ENCODE measurements at places on chromosomes 12 and 14. TPM values are rescaled to one million over a fixed set of nuclear protein-coding genes. Genes with fewer than 3 reads are reported as not detected.

RTRAF gene
- 59.8 TPM for total RNA-seq

AMHR2 gene
- not detected for total RNA-seq

DPY19L2 gene
- total RNA-seq, result 1.9 TPM

FITM1 gene
- 3.4 TPM for total RNA-seq

GPRC5D gene
- 97.6 TPM for total RNA-seq

CLEC1B gene
- not detected for total RNA-seq

DTD2 gene
- total RNA-seq, result 34.9 TPM

DENND5B gene
- total RNA-seq, result 1.6 TPM

GDF11 gene
- total RNA-seq, result 0.68 TPM

OVCH1 gene
- not detected for total RNA-seq

RAD9B gene
- 0.19 TPM for total RNA-seq

GRCh38 chr12:102542816-102543440, 62.6 kb upstream of the IGF1 start:
- H3K4me3 ChIP-seq, result no peak overlapping the region
- no peaks in the 10 kb centered on the region for H3K4me1 ChIP-seq
- no peaks in the 10 kb centered on the region for H3K36me3 ChIP-seq
- no peak for DNase-seq

- H3K27ac ChIP-seq, result no peak overlapping the region
- no peak for DNase-seq
- no peaks in the 10 kb centered on the region for H3K27me3 ChIP-seq
Observed at GRCh38 chr12:129687731-129688130, 216.1 kb downstream of the TMEM132D start.

GRCh38 chr12:111439657-111440151, 34.0 kb downstream of the SH2B3 start:
- H3K4me3 ChIP-seq, result no peak overlapping the region
- H3K36me3 ChIP-seq, result peaks cover 5% of the 10 kb centered on the region
- no peak for DNase-seq
- no peaks in the 10 kb centered on the region for H3K27me3 ChIP-seq
- peak overlapping the region; percentile 15 for H3K27ac ChIP-seq

DNA sequence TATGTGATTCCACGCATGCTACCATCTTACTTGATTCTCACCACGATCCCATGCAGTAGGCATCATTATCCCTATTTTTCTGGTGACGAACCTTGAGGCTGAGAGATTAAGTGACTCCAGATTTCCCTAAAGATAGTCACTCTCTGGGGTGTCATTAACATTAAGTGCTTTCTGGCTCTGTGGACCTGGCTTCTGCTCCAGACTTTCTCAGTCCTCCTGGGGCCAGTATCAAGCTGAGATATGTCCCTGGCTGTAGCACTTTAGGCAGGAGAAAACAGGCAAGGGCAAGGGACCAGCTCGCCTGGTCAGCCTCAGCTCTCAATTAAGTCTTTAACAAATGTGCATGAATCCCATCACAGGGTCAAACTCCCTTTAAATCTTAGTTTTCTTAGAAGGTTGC, 38.3 kb upstream of the PRB2 start:
- H3K4me1 ChIP-seq, result no peaks in the 10 kb centered on the region
- no peaks in the 10 kb centered on the region for H3K27me3 ChIP-seq
- no peak overlapping the region for H3K4me3 ChIP-seq
- H3K36me3 ChIP-seq, result no peaks in the 10 kb centered on the region

GRCh38 chr14:92411941-92412340, 89.0 kb downstream of the SLC24A4 start:
- H3K4me3 ChIP-seq, result no peak overlapping the region
- peaks cover 6% of the 10 kb centered on the region for H3K27me3 ChIP-seq
- no peaks in the 10 kb centered on the region for H3K36me3 ChIP-seq

DNA sequence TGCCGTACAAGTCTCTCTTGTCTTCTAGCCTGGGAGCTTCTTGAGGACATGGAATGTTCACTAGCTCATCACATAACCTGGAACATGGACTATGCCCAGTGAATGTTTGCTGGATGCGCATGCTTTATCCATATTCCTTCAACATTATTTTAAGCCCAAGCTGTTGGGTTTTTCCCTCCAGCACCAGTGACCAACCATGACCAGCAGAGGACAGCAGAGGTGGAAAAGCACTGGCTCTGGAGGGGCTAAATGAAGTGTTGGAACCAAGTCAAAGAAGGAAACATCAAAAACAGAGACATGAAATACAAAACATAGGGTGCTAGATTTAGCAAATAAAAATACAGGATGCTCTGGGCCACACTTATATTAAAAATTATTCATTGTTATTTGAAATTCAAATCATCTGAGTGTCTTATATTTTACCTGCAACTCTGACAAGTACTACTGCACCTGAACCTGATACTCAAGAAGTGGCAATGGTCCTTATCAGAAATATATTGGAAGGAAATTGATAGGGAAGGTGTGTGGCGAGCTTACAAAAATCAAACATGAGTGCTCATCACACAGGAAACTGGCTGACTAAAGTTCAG, 23.1 kb upstream of the HELB start:
- H3K4me3 ChIP-seq, result no peak overlapping the region
- H3K36me3 ChIP-seq, result no peaks in the 10 kb centered on the region
- no peaks in the 10 kb centered on the region for H3K27me3 ChIP-seq
- no peaks in the 10 kb centered on the region for H3K4me1 ChIP-seq
- H3K27ac ChIP-seq, result no peak overlapping the region

GRCh38 chr14:68927089-68927488, 52.0 kb downstream of the ACTN1 start:
- peaks cover 10% of the 10 kb centered on the region for H3K4me1 ChIP-seq
- no peak overlapping the region for H3K27ac ChIP-seq
- H3K27me3 ChIP-seq, result no peaks in the 10 kb centered on the region

DNA sequence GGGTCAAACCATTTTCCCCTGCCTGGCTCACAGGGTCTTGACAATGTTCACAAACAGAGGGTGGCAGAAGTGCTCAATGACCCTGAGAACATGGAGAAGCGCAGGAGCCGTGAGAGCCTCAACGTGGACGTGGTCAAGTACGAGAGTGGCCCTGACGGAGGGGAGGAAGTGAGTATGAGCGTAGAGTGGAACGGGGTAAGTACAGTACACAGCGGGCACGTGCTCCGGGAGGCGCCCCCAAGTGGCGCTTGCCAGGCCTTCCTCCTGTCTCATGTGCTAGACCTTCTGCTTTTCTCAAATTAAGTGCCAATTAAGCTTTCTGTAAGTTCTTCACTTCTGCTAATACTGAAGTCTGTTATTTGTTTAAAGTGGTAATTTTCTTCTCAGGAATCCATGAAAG, 35.9 kb downstream of the XRCC3 start:
- H3K36me3 ChIP-seq, result peaks cover 91% of the 10 kb centered on the region
- no peaks in the 10 kb centered on the region for H3K4me1 ChIP-seq

GRCh38 chr14:65676361-65677014, 264.0 kb downstream of the FUT8 start:
- H3K36me3 ChIP-seq, result no peaks in the 10 kb centered on the region
- H3K27ac ChIP-seq, result no peak overlapping the region
- no peaks in the 10 kb centered on the region for H3K27me3 ChIP-seq

DNA sequence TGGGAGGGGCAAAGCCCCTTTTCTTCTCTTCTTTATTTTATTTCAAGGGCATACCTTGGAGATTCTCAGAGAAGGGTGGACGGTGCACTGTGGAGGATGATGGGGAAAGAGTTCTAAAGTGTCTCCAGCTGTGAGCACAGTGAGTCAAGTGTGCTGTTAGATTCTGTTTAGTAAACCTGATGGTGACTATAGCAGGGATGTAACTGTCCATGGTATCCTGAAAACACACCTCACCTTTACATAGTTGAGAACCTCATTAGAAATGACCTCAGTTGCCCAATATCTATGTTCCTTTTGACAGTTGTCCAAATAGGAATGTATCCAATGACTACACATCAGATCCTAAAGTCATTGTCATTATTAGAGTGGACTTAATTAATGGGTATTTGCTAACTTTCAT, 38.0 kb downstream of the CNTN1 start:
- no peak for DNase-seq
- H3K4me3 ChIP-seq, result no peak overlapping the region
- no peaks in the 10 kb centered on the region for H3K4me1 ChIP-seq
- H3K27me3 ChIP-seq, result no peaks in the 10 kb centered on the region
- H3K36me3 ChIP-seq, result no peaks in the 10 kb centered on the region
- no peak overlapping the region for H3K27ac ChIP-seq

GRCh38 chr14:68140076-68140741, 320.6 kb downstream of the RAD51B start:
- peaks cover 90% of the 10 kb centered on the region for H3K4me1 ChIP-seq
- no peak overlapping the region for H3K4me3 ChIP-seq
- no peaks in the 10 kb centered on the region for H3K27me3 ChIP-seq
- no peak for DNase-seq

DNA sequence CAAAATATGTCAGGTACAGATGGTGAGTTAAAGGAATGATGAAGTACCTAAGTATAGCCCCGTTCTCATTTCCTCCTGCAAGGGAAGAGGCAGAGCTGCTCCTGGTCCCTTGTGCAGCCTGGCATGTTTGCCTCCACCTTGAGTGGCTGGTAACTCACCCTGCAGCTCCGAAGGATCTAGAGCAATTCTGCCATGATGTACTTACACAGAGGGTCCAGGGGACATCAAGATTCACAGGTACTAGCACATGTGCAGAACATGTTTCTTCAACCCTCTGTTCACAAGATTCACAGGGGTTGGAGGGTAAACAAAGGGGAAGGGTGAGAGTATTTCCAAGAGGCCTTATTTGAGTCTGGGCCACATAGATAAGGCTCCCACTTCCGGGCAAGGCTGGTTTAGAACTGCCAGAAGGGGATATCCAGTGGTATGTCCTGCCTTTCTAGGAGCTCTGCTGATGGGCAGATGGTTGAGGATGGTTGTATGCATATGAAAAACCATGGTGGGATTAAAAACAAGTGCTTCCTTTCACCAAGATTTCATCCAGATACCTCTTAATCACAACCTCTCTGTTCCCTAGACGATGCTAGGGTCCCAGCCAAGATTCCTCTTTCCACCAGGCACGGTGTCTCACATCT, 7.7 kb downstream of the DCTN2 start:
- DNase-seq, result peak; percentile 23
- H3K27me3 ChIP-seq, result no peaks in the 10 kb centered on the region
- no peaks in the 10 kb centered on the region for H3K4me1 ChIP-seq
- peaks cover 70% of the 10 kb centered on the region for H3K36me3 ChIP-seq
- H3K4me3 ChIP-seq, result no peak overlapping the region

GRCh38 chr12:130161261-130162243, 712 bp upstream of the FZD10 start:
- no peak for DNase-seq
- H3K27me3 ChIP-seq, result peaks cover 55% of the 10 kb centered on the region
- peak overlapping the region; percentile 56 for H3K27ac ChIP-seq
- no peaks in the 10 kb centered on the region for H3K36me3 ChIP-seq
- H3K4me1 ChIP-seq, result peaks cover 44% of the 10 kb centered on the region
- H3K4me3 ChIP-seq, result peak overlapping the region; percentile 58

GRCh38 chr12:116616536-116617248, 57.5 kb downstream of the MAP1LC3B2 start:
- no peaks in the 10 kb centered on the region for H3K36me3 ChIP-seq
- no peaks in the 10 kb centered on the region for H3K27me3 ChIP-seq
- DNase-seq, result no peak
- H3K4me3 ChIP-seq, result no peak overlapping the region
- H3K4me1 ChIP-seq, result no peaks in the 10 kb centered on the region
